ENCODE measurements at places on chromosomes 16 and 17.

- peak; percentile 50 for DNase-seq
These were observed 4.1 kb upstream of the C1QTNF1 start for GRCh38 chr17:79019632-79020584.

- DNase-seq: no peak
These were observed 2.0 kb downstream of the CACNG1 start for GRCh38 chr17:67046398-67046797.

DNA sequence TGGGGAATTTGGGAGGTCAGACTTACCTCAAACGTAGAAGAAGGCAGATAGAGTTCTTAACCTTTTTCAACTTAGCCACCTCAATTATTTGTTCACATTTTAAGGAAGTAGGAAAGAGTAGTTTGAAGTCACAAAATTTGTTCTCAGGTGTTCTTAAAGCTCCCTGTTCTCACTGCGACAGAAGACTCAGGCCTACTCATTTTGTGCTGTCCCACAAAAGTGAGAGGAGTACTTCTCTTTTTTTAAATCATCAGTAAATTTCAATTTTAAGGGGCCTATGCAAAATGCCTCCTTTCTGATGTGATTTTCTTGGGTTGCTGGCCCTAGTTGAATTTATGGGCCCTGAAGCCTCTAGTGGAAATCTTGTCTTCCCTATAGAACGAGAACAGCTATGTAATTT, 133.4 kb downstream of the MAP2K6 start:
- DNase-seq: no peak

- no peak for DNase-seq
These were observed 42.1 kb downstream of the RANBP10 start for GRCh38 chr16:67764158-67764667.

- DNase-seq: peak; percentile 77
These were observed 388.0 kb downstream of the SEC14L1 start for GRCh38 chr17:77528516-77529327.

DNA sequence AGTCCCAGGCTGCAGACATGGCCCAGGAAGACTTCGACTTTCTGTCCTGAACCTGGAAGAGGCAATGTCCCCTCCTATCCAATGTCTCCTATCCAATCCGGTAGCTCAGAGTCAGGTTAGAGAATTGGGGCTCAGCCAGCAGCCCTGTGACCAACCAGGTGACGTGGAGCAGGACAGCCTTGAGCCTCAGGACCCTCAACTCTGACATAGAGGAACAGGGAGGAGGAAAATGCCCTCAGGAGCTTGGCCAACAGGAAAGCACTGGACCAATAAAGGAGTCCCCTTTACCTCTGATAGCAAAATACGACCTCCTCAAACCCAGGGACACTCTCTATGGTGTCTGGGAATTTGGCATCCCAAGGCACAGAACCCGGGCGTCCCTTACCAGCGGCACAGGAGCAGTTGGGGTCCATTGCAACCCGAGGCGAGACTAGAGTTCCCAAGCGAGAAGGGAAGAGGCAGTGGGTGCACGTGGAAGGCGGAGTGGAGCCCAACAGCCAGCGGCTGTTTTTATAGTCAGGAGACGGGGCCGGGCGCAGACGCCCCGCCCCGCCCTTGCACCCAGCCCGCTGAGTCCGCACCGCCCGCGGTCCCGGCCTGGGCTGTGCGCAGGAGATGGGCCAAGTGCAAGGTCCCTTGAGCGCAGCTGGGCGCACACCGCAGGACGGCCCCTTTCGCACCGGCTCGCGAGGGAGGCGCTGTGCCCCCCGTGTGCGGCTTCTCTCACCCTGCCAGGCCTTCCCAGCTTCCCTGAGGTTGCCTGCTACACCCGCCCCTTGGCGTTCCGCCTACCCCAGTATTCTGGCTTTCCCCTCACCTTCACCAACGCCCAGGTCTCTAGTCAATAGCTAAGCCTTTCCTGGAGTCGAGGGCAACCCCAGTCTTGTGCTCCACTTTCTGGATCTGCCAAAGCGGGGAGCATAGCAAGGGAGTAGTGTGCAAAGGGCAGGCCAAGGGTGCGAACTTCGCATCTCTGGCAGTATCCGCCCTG, at the start of gene MT1G:
Gene MT1G, minus strand, starts transcription at position 485 of the 991 bp plus-strand sequence. Its CDS starts 72 bp downstream, at position 413.
- peak; percentile 74 for DNase-seq

- no peak for DNase-seq
These were observed 132.3 kb downstream of the PCTP start for GRCh38 chr17:55883149-55883548.

- no peak for DNase-seq
These were observed 23.8 kb downstream of the EPN2 start for GRCh38 chr17:19260958-19261357.
